Hypothalamus (tissue), 51 donors: ENCODE measurements at places on chromosomes 3 and 15.

GRCh38 chr3:35296533-35296932 lies 342.8 kb upstream of the ARPP21 start:
- no peak for DNase-seq

- DNase-seq = no peak
Observed at GRCh38 chr15:33138000-33138399, 56.5 kb downstream of the FMN1 start.

- no peak for DNase-seq
Observed at GRCh38 chr15:69388260-69388705, 25.9 kb upstream of the KIF23 start.

- no peak for DNase-seq
Observed at GRCh38 chr3:75303741-75304140, 360.4 kb upstream of the FRG2C start.

DNA sequence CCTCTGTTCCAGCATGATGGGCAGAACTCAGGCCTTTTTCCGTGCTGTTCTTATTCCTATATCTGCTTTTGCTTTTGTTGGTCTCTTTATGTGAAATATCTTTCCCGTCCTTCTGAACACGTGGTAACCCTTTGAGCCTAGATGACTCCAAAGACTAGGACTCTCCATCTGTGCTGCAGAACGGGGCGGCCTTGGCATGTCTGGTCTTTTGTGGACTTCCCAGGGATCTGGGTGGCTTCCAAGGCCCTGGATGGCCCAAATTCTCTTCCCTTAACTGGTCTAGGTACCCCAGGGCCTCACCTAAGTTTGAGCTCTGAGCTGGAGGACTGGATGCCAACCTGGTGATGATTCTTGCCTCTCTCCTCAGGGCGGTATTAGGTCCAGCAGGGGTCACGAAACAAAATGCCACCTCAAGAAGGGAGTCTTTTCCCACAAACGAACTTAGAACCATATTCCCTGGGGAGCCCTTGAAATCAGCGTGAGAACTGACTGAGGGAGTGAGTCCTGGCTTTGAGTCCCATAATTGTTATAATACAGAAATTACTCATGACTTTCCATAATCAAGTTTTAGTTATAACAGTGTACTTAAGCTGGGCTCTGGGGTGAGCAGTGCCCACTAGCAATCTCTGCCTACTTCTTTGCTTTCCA lies 13.8 kb downstream of the TLNRD1 start:
- DNase-seq = no peak

DNA sequence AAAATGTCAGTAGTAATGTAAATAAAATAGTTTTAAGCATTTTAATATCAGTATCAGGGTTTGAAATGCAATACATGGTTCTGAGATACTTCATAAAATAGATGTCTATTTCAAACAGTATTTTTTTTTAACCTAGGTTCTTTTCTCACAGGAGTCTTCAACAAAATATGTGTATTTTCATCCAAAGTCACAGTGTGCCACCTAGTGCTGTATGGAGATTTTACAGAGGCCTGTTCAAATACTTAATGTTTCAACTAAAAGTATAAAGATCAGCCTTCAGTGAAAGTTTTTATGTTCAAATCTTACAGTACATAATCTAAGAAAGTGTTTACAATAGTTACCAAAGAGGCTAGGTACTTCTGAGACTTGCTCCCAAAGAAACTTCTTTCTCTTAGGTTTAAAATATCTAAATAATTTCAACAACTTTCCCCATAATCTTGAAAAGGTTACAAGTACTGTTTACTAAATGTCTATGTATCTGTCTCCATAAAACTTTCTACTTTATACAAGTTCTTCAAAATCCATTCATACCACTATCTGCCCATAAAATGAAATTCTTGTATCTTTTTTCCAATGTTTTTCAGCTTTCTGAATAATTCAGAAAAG lies 38.3 kb downstream of the SCAPER start:
- no peak for DNase-seq

- no peak for DNase-seq
Observed at GRCh38 chr15:31415201-31415600, 88.6 kb downstream of the KLF13 start.
